ENCODE measurements at places on chromosomes 5 and 9.

- no peak for DNase-seq
These were observed 15.4 kb downstream of the GCNT1 start for GRCh38 chr9:76474419-76474818.

DNA sequence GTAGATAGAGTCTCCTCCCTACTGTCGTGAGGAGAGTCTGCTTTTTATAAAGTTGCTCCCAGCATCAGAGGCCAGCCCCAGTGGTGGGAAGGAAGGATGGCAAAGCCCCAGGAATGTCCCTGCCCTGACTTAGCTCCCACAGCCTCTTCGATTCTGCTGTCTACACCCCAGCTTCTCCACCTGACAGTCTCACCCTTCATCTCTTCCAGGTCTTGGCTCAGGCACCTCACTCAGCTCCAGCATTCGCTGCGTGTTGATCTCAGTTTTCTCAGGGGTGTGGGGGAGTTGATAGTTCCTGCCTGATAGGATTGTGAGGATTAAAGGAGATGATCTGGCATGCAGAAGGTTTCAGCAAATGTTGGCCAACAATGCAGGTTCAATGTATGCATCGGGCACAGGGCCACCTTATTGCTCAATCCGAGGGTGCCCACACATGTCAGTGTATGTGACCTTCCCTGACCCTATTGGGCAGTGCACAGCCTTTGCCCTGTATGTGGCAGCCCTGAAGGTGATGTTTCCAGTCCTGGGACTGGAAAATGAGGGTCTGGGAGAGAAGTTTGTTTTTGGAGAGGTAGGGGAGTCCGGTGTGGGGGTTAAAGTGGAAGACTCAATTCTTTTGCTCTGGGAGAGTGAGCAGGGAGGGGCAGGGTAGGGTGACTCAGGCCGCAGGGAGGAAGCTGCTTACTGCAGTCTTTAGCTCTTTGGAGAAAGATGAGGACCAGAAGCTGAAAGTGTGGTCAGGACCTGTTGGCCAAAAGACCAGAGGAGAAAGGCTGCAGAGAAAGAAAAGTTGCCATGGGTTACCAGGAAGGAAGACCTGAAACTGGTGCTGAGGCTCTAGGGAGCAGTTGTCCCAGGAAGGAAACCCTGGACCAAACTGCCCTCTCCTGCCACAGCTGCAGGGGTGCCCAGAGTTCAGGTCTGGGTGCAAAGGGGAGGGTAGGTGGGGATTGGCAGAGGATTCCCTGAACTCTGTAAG, 153.2 kb downstream of the MACROH2A1 start:
- peak; percentile 29 for DNase-seq

- no peak for DNase-seq
These were observed 21.5 kb downstream of the MVB12B start for GRCh38 chr9:126347911-126348760.

DNA sequence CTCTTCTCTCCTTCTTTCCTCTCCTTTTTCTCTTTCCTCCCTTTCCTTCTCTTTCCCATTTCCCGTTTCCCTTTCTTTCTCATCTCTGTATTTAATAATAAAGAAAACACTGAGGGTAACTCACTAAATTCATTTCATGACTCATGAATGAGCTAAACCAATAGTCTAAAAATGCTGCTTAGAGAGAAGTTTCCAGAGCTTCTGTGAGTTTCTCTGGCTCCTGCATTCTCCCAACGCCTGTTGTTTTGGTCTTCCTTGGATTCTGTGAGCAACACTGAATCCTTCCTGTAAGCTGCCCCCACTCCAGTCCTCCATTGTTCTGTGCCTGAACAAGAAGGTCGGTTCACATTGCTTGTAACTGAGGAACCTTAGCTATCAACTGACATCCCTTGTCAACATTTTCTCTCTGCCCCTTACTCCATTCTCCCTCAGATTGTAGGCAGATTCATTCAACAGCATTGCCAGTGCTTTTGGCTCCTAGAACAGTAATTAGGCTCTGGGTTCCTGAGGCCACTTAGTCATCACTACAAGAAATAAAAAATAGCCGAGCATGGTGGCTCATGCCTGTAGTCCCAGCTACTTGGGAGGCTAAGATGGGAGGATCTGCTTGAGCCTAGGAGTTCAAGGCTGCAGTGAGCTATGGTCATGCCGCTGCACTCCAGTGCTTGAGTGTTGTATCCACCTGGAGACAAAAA, 237.7 kb upstream of the KLF4 start:
- no peak for DNase-seq

- no peak for DNase-seq
These were observed 858 bp downstream of the NCS1 start for GRCh38 chr9:130172858-130173665.

- no peak for DNase-seq
These were observed 48.5 kb upstream of the AGXT2 start for GRCh38 chr5:35096216-35096615.

DNA sequence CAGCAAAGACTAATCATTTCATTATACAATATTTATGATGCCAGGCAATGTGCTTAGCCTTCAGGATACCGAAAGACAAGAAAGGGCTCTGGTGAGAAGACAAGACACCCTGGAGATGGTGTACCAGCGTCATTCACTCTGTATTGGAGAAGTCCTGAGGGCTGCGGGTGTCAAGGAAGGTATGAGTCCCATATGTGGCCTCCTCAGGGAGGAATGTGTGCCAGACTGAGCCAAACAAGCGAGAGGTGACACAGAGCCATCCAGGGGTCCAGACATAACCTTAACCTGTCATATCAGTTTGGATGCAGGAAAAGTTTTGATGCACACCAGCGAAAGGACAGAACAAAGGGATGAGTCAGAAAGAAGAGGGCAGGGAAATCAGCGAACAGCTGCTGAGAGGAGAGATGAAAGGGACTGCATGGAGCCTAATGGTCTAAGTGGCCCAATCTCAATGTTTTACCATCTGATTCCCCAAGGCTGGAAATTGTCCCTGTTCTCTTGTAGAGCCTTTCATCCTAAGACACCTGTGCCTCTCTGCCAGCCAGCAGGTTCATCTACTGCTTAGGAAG, 38.9 kb downstream of the ADRA1B start:
- DNase-seq = no peak

- DNase-seq = no peak
These were observed 350.3 kb downstream of the MAT2B start for GRCh38 chr5:163855754-163856153.

DNA sequence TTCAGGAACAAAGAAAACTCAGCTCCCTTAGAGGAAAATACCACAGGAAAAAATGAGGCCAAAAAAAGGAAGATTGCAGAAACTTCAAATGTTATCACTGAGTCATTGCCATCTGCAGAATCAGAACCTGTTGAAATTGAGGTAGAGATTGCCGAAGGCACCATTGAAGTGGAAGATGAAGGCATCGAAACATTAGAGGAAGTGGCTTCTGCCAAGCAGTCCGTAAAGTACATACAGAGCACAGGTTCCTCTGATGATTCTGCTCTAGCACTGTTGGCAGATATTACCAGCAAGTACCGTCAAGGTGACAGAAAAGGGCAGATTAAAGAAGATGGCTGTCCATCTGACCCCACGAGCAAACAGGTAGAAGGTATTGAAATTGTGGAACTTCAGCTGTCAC, 30.8 kb upstream of the NIM1K start:
- DNase-seq = no peak

DNA sequence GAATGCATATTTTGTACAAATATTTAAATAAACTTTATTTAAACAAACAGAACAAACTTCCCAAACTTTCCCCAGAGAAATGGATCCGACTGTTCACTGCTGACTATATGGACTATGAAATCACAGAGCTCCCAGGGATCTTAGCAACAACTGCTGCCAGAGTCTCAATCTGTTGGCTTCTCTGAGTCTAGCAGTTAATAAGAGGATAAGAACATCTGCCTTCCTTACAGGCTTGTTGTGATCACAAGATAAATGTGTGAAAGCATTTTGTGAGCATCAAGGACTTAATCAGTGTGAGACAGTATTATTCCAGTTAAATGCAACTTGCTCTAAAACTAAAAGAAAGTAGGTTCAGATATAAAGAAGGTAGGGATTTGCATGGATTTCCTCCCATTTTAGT, 31.4 kb upstream of the MYOT start:
- no peak for DNase-seq

DNA sequence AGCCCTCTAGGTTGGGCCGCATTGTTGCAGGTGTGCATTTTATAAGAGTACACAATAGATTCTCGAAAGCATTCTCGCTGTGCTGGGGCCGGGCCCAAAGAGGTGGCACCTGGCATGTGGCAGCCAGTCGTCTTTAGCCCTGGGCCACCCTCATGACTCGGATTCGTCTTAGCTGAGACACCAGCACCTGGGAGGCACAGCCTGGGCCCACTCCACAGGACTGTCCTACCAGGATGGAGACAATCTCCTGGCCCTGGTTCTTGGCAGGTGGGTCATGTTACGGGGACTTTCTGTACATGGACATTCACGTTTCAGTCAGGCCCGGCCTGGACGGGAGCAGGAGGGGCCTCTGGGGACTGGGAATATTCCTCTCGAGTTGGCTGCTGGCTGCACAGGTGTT, 212.5 kb downstream of the FANCC start:
- DNase-seq = no peak

DNA sequence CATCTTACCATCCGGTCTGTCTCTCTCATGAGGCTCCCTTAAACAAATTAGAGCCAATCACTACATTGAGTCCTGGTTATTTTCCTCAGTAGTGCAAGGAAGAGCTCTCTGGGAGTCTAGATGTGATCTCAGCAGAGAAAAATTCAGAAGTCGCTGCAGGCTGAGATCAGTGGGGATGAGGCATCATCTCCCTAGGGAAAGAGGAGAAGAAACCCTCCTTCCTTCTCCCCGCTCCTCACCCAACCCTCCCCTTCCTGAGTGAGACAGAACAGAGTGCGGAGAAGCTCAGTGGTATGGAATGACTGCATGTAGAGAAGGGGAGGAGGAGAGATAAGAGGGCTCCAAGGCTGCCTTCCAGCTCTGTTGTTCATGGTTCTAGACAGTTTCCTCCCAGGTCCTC, 80.5 kb downstream of the PAPPA start:
- peak; percentile 91 for DNase-seq

DNA sequence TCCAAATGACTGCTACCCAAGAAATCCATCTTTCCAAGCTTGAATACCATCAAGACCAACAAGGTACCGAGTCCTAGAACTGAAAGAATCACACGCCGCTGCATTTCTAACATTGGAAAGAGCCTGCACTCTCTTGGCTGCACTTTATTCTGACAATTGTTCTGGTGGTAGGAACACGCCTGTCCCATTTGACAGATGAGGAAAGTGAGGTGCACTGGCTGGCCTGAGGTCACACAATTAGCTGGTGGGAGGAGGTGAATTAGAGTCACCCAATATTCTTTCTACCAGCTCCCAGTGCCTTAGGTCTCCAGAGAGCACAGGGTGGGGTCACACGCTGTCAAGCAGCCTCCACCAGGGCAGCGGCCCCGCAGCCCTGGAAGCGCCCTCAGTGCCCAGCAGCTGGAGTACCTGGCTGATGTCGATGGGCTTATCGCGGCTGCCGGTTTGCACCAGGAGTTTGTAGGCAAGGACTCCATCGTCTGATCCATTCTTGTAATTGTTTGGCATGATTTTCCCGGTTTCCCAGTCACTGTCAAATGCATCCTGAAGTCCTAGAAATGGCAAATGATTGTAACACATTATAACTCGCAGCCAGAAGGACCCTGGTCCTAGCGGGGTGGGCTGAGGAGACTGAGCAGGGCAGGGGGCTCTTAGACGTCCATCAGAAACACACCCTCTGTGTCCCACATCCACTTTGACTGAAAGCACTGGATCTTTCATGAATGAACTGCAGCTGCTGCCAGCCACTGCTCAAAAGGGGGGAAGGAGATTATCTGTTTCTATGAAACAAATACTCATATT, 55.1 kb downstream of the PTCH1 start:
- DNase-seq = no peak

DNA sequence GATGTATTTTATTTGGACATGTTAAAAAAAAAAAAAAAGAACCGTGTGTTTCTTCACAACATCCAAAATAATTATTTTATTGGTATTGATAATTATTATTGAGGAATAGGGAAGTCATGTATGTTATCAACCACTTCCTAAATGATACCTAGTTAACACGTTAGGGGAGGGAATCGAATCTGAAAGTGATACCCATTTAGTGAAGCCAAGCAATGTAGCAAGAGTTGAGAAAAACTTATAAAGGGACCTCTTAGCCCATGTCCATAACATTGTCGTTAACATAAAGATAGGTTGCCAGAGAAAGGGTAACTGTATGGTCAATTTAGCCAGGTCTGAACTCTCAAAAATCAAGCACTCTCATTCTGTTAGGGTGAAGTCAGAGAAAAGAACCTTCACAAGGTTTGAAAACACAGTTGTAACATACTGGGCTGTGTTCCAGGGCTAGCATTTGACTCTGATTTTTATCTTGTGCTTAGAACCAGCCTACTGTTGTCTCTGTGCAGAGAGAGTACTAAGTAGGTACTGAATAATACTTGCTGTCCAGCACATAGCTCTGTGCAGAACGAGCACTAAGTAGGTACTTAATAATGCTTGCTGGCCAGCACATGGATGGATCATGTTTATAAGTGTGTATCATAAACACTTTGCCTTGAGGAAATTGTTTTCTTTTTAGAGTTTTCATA, 60.4 kb downstream of the GHR start:
- no peak for DNase-seq

DNA sequence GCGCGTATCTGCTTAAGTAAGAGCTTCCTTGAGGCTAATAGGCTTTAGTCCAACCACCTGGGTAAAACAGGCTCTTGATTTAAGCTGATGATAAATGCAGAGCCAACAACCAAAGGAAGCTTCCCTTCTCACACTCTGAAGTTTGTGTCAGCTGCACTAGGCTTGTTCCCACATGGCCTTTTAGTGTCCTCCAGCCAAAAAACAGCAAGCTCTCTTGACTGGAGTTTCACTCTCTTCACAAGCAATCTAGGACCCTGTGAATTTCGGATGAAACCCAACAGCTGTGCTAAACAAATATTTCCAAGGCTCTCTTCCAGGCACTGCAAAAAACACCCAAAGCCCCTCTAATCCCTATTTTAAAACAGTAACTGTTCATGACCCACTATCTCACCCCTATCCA, 63.9 kb downstream of the SAXO1 start:
- DNase-seq = no peak

- DNase-seq = no peak
These were observed 101.1 kb downstream of the RGS3 start for GRCh38 chr9:113564498-113565237.

DNA sequence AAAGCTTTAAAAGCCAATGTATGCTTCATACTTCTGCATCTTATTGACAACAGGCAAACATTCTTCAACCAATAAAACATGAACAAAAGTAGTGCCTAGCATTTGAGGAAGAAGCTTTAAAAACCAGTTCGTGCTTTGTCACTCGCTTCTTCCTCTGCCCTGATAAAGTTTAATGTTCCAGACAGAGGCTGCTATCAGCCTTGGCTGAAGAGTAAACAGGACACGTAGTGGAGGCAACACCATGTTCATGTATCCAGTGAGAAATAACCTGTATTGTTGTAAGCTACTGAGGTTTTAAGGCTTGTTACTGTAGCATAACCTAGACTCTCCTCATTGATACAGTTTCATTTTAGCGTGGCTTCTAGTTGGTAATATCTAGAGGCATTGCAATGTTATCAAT, 3.2 kb upstream of the FUBP3 start:
- DNase-seq = no peak

GRCh38 chr5:170632985-170633234, 129.1 kb downstream of the KCNIP1 start:
- DNase-seq = no peak
